ENCODE measurements at places on chromosomes 12 and 14.

DNA sequence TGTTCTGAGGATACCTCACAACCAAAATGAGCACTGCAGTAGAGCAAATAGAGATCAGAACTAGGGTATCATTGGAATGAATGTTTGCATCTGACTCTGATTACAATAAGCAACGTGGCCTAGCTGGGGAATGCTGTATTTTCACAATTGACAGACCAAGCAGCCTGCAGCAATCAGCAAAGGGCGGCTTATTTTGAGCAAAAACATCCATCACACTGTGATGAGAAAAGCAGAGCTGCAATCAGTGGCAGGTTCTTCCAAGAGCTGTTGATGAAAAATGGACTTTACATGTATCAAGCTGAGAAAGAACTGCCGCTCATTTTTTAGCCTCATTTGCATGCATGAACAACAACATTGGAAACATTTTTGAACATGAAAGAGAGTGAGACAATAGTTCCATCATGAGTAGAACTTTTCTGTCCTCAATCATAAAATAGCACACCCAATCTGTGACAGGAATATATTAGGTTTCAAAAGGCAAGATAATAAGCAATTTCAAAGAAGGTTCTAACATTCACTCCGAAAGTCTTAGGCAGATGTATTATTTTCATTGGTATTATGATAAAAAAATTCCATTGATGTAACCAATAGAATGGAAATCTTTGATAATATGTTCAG lies 249.7 kb upstream of the FBXO33 start:
- DNase-seq = no peak

DNA sequence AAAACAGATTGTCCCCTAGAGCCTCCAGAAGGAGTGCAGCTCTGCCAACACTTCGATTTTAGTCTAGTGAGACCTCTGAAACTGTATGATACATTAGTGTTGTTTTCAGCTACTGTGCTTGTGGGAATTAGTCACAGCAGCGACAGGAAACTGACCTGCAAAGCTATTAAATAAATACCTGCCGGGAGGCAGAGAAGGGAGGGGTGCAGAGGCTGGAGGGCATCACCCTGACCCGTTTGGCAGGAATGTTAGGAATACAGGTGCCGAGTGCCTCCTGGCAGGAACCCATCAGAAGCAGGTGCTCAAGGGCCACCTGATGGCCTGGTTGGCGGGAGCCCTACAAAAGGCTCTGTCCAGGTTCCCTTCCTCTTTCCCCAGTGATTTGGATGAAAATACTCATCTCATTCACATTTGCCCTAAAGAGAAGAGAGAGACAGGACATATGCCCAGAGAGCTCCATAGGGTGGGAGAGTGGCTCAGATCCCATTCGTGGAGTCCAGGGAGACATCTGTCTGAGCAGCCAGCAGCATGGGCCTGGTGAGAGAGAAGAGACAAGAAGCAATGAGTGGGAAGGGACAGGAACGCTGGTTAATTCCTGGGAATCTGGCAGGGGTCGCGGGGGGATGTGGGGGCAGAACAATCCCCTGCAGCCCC lies 44.6 kb downstream of the C14orf132 start:
- no peak for DNase-seq

DNA sequence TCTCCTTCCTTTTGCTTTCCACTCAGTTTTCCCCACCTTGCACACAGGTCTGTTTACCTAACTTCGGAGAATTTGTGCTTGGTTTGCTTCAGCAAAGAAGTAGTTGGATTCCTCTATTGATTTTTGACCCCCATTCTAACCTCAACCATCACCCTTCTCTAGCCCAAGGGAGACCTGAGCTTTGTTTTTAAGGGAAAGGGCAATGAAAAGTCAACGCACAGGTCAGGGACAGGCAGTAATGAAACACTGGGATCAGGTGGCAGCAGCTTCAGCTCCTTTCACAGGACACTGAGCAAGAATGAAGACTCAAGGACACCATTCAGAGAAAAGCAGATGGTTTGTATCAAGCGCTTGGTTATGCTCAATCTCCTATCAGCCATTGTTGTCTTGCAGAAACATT lies 46.9 kb upstream of the KRR1 start:
- no peak for DNase-seq

DNA sequence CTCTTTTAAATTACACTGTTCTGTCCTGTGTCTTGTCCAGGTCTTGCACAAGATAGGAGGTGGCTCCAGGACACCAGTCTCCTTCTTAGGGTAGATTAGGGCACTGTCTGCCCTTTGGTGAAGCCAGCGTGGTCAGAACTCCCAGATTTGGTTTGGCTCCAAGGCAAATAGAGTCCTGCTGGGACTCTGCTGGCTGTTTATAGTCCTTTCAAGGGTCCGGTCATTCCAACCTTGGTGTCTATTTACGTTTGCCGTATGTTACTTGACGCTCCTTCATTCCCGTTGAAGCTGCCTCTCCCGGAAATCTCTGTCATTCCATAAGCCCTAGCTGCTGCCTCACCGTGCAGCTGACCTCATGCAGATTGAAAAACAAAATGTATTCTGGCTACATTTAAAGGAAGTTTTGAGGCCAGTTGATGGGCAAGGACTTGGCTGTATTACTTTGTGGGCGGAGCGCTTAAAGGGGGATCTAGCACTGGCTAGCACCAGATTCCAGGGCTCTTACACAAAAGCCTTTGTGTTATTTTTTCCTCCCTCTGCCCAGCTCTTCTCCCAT lies 180.6 kb downstream of the AKAP6 start:
- peak; percentile 91 for DNase-seq

GRCh38 chr14:49050822-49051221 lies 535.4 kb downstream of the RPS29 start:
- no peak for DNase-seq

- no peak for DNase-seq
Measured at GRCh38 chr12:119512772-119513497, 80.6 kb upstream of the TMEM233 start.

DNA sequence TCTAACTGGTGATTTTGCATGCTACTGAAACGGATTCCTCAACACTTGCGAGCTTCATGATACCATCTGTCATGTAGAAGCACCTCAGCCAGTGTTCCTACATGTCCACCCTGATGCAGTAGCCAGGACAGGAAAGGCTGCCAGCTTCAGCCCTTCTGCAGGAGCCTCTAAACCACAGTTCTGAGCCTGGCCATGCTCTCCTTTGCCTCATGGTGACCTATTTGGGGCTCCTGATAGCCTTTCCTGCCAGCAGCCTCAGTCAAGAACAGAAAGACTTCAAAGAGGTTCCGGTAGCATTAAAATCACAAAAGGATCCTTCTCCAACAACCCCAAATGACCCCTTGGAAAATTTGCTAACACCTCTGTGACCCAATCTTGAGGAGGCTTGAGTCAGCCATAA lies 96.0 kb downstream of the CNTN1 start:
- DNase-seq = no peak

DNA sequence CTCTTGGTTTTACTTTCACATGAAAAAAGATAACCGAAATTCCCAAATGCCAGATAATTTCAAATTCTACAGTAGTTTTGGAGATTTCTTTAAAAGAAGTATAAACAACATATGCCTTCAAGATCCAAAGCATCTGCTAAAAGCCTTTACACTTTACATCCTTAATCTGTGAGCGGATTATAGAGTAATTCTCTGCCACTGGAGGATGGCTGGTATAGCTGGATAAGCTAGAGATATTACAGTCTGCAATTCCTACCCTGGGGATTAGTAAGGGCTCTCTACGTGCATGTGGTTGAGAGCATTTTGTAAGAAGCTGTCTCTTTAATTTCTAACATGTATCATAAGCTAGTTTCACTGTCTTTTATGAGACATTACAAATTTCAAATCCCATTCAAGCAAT lies 240.3 kb upstream of the HMGA2 start:
- no peak for DNase-seq

DNA sequence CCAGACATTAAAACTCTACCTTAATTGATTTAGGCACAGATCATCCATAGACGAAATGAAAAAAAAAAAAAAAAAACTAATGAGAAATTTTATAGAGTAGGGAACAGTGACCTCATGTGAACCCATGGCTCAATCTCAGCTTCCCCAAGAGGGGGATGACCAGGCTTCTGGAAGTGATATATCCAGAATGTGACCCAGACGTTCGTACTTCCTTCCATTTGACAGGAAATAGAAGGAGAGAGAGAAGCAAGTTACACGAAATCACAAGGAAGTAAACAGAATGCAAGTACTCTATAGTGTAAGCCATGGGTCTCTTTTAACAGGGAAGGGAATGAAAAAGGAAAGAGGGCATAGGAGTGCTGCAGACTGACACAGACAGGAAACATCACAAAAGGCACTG lies 10.1 kb downstream of the FOXN3 start:
- no peak for DNase-seq

DNA sequence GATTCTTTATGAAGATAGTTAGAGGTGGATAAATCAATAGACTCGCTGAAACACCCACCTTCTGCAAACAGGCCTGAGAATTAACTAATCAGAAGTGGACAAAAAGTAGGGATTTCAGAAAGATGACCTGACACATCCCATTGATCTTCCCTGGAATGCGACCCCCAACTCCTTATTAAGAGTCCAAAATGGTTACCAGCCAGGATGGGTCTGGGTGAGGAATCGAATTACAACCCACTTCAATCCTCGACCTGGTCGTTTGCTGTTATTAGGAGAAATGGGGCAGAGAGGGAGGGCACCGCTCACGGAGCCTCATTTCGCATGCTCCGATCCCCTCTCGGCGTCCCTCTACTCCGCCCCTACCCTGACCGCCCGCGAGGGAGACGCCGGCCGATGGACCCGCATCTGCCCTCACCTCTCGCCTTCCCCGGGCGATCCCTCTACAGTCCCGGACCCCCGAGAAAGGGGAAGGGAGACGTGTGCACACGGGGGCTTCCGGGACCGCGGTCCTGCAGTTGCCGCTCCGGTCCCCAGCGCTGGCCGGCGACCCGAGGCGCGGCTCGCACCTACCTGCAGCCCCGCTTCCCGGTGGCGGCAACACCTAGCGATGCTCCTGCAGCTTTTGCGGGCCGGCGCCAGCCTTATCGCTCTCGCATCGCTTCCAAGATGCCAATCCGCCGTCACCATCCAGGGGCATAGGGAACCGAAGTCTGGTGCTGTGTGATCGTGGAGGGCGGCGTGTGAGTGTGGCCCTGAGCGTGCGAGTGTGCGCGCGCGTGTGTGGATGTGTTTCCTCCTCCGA lies 69.3 kb upstream of the USP15 start:
- DNase-seq = no peak

GRCh38 chr12:10067942-10068341 lies 30.8 kb downstream of the CLEC1A start:
- DNase-seq = no peak

- no peak for DNase-seq
Measured at GRCh38 chr12:127813147-127813546, 453.8 kb upstream of the TMEM132C start.

- no peak for DNase-seq
Measured at GRCh38 chr14:68784226-68784910, 8.5 kb downstream of the ZFP36L1 start.

DNA sequence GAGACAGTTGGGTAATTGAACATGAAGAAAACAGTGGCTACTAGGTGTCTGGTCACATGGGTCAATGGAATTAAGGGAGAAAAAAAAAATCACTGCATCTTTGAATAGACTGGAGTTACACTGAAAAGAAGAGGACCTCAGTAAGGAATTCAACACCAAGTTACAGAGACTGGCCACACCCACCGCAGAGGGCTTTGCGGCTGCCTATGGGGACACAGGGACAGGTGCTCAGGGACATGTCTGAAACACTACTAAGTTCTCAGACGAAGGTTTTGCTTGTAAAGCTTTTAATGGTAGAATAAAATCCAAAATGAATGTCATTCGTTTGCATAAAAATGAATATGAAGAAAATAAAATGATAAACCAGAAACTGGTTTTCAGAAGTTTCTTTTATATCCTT lies 93.8 kb downstream of the STXBP6 start:
- DNase-seq = no peak

Measured in caudate nucleus (tissue), 63 donors.